SJSA1 (cell line): ENCODE measurements at places on chromosomes 12 and 14.

DNA sequence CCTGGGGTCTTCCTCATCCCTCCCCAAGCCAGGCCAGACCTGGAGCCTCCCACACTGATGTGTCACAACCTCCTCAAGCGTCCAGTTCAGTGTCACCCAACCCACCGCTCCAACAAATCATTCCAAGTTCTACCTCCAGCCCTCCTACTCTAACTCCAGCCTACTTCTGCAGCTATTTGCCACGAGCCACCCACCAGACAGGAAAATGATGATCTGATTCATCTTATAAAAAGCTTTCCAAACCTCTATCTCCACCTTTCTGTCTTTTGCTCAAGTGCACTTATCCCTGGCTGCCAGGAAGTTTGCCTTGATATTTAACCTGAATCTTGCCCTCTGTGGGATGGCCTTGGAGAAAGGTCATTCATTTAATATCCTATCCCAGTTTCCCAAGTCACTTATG is 30.2 kb downstream of the SMUG1 start:
- no peaks in the 10 kb centered on the region for H3K27me3 ChIP-seq
- DNase-seq = no peak
- H3K27ac ChIP-seq = no peak overlapping the region
- no peak overlapping the region for H3K4me3 ChIP-seq
- H3K4me1 ChIP-seq = no peaks in the 10 kb centered on the region

DNA sequence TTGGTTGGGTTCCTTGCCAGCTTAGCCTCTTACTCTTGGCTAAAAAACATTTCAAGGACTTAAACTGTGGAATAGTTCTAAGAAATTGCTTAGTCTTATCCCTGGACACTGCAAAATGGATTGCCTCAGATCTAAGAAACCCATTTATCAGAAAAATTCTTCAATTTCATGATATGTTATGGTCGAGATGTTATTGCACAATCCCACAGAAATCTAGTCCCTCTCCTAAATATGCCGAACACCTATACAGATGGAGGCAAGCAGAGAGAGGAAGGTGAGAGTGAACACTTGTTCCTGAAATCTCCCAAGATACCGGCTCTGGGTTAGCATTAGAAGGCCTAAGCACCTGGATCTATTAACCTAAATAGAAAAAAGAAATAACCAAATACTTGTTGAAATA is 267.2 kb downstream of the PAWR start:
- peak overlapping the region; percentile 93 for H3K27ac ChIP-seq
- DNase-seq = peak; percentile 30
- H3K4me3 ChIP-seq = no peak overlapping the region

DNA sequence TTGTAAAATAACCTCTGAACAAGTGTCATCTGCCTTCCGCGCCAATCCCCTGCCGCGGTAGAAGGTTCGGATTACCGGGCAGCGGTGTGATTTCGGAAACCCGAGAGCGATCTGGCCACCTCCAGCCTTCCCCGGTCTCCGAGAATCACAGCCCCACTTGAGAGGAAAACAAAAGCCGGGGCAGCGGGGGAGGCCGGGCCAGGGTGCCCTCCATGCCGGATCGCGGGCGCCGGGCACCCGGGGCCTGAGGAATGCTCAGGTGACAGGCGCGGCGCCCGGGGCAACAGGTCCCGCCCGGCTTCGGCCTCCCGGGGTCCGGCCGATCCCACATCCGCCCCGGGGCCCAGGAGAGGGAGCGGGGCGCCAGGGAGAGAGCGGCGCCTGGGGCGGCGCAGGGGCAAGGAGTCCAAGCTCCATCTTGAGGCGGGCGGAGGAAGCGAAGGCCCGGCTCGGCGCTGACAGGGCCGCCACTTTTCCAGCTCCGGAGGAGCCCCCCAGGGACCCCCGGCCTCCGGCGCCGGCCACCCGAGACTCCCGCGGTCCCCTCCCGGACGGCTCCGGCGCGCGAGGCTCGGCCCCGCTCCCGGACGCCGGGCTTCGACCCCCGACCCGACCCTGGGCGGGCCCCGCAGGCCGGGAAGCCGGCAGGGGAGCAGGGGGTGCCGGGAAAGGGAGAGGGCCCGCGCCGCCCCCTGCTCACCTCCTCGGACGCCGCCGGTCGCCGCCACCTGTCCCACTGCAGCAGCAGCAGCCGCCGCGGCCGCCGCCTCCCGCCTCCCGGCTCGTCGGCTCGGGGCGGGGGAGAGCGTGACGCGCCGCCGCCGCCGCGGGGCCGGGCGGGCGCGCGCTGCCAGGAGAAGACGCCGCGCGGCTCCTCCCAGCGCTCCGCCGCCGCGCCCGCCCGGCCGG is at the start of gene CLIP1:
TSS of gene CLIP1 (minus strand) at position 849 of the 909 bp plus-strand sequence. CDS start 42,217 bp downstream, outside the sequence.
- H3K4me1 ChIP-seq = peaks cover 27% of the 10 kb centered on the region
- peak; percentile 68 for DNase-seq
- no peaks in the 10 kb centered on the region for H3K27me3 ChIP-seq

DNA sequence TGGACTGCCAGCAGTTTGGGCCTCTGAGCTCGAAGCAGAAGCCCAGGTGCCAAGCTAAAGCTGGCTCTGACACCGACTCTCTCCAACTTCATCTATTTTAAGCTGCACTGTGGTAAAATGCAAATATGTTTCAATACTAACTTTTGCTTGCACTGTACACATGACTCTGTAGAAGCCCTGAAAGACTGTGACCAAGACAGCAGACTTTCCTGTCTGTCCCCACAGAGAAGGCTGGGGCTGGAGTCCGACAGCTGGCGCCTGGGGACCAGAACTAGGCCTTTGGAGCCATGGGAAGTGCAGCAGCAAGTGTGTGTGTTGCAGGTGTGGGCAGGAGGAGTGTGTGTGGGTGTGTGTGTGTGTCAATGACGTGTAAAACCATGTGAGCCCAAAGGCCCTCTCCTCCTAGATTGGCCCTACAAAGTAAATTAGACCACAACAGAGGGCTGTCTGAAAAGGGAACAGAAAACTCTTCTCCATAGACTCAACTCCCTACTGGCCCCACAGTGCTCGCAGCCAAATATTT is 16.4 kb upstream of the RAB35 start:
- no peaks in the 10 kb centered on the region for H3K27me3 ChIP-seq
- peaks cover 97% of the 10 kb centered on the region for H3K36me3 ChIP-seq
- DNase-seq = no peak
- no peak overlapping the region for H3K4me3 ChIP-seq
- no peaks in the 10 kb centered on the region for H3K4me1 ChIP-seq

DNA sequence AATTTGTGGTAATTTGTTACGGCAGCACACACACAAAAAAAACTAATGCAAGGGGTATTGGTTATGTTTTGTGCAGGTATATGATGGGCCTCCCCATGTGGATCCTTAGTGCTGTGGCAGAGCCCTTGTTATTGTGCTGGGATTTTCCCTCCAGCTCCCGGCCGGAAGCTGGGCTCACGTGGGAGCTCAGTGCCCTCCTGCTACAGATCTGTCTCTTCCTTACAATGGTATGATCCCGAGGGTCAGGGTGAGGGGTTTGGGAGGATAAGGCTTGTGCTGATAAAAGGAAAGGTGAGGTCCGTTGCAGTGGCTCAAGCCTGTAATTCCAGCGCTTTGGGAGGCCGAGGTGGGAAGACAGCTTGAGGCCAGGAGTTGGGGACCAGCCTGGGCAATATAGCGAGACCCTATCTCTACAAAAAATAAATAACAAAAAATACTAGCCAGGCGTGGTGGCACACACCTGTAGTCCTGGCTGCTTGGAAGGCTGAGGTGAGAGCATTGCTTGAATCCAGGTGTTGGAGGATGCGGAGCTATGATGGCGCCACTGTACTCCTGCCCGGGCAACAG is 861 bp upstream of the SLC48A1 start:
- H3K27me3 ChIP-seq = no peaks in the 10 kb centered on the region
- H3K27ac ChIP-seq = no peak overlapping the region
- no peaks in the 10 kb centered on the region for H3K36me3 ChIP-seq
- H3K4me3 ChIP-seq = no peak overlapping the region
- no peak for DNase-seq
